ENCODE measurements at places on chromosomes 6 and 20.
A peak's percentile ranks its signal among the peaks of the same experiment; 100 is the strongest.

DNA sequence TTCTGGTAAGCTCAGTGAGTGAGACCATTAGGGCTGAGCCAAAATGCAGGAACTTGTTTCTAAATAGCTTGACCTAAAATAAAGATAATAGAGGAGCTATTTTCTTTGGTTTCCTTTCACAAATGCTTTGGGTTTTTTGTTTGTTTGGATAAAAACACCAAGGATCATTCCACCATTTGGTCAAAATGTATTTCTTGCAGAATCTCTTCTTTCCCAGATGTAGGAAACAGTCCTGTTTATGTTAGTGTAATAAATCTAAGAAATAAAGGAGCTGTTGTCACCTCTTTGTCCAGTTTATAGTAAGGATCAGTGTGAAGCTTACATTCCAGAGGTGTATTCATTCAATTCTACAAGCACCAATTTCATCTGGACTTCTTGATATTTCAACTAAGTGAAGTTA lies 297.8 kb downstream of the GJA1 start:
- DNase-seq: peak; percentile 27

- DNase-seq: no peak
These were observed 323.9 kb downstream of the ZFAND3 start for GRCh38 chr6:38143191-38144150.

GRCh38 chr6:118709859-118710350 lies 58.5 kb upstream of the CEP85L start:
- peak; percentile 48 for DNase-seq

- DNase-seq: no peak
These were observed 45.4 kb upstream of the BTN3A2 start for GRCh38 chr6:26319405-26320128.

GRCh38 chr20:4119854-4120209 lies 104.5 kb upstream of the RNF24 start:
- DNase-seq: no peak

GRCh38 chr20:44537993-44538392 lies 16.1 kb upstream of the SERINC3 start:
- no peak for DNase-seq

DNA sequence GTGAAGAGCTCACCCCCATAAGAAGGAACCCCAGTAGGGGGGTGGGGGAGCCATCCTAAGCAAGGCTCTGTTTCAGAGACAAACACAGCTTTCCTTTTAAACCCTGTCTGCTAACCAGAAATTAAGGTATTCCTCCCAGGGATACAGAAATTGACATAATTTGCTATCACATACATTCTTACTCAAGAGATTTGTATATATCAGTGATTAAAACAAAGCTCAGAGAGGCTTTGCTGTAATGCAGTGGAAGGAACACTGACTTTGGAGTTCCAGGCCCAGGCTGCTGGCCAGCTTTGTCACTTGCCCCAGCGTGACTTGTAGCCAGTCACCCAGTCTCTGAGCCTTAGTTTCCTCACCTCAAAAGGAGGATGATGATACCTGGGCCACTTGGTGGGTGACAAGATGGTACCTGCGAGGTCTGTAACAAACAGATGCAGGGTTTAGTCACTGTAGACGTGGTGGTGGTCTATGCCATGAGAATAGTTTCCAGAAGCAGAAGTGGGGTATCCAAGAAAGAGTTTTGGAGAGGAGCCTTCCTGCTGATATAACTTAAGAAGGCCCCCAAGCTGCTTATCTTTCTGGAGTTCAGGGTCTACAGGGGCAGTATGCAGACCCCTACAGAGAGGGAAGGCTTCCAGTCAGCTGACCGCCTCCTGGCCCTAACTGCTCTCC lies 3.2 kb upstream of the FOXF2 start:
- no peak for DNase-seq

DNA sequence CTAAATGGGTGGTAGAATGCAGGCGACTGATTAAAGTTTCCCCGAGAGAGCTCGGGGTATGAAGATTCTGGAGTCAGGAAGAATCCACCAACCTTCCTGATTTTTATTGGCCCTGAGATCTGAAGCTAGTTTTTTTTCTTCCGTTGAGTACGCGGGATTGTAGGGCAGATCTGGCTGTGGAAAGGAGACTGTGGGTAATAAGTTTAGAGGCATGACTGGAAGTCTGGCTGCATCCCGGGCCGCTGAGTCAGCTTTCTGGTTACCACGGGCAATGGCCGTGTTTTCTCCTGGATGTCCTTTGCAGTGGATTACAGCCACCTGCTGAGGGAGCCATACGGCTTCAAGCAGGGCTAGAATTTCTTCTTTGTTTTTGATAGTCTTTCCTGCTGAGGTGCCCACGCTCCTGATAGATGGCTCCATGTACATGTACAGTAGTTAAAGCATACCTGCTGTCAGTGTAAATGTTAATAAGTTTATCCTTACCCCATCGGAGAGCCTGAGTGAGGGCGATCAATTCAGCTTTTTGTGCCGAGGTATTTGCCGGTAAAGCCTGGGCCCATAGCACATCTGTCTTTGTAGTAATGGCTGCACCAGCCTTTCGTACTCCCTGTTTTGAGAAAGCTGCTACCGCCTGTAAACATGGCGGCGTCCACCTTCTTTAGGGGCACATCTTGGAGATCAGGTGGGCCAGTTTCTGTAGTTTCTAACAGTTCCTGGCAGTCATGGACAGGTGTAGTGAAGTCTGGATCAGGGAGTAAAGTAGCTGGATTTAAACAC lies 154.0 kb downstream of the TRIM27 start:
- DNase-seq: peak; percentile 38

- DNase-seq: no peak
These were observed 38.5 kb upstream of the CAP2 start for GRCh38 chr6:17354700-17355403.

DNA sequence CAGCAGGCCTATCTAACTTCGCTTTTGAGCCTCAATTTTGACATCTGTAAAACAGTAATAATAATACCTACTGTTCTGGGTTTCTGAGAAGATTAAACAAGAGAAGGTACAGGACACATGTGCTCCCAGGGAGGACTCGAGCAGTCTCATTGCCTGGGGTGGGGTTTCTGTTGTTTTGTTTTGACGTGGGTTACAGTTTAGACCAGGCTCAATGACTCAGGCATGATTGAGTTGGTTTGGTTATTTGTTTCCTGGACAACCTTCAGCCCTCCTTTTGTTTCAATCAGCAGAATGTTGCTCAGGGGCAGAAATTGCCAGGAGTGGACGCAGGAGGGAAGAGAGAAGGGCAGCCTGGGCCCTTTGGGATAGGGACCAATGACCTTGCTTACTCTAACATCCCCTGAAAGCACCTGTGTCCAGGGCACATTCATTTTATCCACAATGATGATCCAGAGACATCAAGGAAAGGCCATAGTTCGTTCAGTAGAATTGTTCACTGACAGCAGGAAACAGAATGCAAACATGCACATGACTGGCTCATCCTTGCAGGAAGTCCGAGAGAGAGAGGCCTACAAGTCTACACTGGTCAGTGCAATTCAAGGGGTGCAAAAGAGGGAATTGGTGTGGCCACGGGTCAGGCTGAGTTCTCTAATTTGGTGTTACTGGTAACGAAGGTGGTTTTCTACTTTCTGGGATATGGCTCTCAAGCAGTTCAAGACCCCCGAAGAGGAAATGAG lies 74.5 kb upstream of the MRPS10 start:
- DNase-seq: peak; percentile 68

- no peak for DNase-seq
These were observed 67.9 kb upstream of the E2F3 start for GRCh38 chr6:20333721-20334269.

DNA sequence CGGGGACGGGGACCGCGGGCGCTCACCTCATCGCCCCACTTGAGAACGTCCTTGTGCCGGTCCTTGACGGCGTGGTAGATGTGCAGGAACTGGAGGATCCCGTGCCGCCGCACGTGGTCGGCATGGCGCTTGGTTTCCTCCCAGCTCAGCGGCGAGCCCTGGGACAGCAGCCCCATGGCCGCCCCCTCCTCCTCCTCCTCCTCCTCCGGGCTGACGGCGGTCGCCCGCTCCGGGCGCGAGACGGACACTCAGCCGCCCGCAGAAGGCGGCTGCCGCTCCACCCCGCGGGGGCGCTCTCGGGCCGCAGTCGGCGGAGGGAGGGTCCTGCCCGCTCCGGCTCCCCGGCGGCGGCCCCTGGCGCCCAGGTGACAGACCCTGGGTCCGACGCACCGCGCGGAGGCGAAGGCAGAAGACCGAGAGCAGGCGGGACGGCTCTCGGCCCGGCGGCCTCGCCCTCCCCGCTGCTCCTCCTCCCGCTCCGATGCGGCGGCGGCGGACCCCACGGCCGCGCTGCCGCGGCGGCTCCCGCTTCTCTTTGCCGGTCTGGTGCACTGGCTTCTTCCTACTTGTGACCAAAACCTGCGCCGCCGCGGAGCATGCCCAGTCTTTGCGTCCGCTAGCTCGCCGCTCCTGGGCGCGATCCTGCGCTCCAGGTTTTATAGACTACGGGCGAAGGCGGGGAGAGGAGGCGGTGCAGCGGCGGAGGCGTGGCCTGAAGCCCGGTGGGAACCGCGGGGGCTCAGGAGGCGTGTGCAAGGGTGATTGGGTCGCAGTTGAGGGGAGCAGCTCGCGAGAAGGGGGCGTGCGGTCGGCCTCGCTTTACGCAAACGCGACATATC lies at the start of gene GCLC:
Gene GCLC, minus strand, starts transcription at position 632 of the 839 bp plus-strand sequence. Its CDS starts 456 bp downstream, at position 176.
- peak; percentile 85 for DNase-seq

GRCh38 chr20:47041396-47041899 lies 146.8 kb downstream of the EYA2 start:
- no peak for DNase-seq

GRCh38 chr6:170311696-170312095 lies 5.1 kb downstream of the FAM120B start:
- no peak for DNase-seq

DNA sequence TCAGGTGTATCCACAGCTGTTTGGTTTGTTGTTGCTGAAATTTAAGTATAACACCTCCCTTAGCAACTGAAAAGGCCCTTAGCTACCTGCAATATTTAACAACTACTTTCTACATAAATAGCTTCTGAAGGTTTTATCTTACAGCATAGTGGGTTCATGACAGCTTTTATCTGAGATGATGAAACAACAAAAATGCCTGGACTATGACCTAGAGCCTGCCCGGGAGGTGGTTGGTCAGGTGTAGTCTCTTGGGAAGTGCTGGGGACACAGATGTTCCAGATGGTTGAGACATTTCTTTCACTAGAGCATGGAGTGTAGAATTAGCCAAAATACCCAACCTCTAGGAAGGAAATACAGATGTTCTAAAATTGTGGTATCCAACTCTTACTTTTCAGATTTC lies 705.4 kb downstream of the MAFB start:
- DNase-seq: no peak

DNA sequence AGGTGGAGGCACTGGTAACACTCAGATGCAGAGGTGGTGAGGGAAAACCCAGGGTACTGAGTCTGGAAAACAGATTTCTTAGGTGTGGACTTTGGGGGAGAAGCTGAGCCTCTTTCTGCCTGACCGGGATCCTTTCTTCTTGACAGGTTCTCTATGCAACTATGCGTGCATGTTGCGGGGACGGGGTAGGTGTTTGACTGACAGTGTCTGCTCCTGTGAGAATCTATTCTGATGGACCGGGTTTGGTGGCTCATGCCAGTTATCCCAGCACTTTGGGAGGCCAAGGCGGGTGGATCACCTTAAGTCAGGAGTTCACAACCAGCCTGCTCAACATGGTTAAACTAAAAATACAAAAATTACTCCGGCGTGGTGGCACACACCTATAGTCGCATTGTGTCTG lies 27.9 kb upstream of the ID1 start:
- DNase-seq: no peak

DNA sequence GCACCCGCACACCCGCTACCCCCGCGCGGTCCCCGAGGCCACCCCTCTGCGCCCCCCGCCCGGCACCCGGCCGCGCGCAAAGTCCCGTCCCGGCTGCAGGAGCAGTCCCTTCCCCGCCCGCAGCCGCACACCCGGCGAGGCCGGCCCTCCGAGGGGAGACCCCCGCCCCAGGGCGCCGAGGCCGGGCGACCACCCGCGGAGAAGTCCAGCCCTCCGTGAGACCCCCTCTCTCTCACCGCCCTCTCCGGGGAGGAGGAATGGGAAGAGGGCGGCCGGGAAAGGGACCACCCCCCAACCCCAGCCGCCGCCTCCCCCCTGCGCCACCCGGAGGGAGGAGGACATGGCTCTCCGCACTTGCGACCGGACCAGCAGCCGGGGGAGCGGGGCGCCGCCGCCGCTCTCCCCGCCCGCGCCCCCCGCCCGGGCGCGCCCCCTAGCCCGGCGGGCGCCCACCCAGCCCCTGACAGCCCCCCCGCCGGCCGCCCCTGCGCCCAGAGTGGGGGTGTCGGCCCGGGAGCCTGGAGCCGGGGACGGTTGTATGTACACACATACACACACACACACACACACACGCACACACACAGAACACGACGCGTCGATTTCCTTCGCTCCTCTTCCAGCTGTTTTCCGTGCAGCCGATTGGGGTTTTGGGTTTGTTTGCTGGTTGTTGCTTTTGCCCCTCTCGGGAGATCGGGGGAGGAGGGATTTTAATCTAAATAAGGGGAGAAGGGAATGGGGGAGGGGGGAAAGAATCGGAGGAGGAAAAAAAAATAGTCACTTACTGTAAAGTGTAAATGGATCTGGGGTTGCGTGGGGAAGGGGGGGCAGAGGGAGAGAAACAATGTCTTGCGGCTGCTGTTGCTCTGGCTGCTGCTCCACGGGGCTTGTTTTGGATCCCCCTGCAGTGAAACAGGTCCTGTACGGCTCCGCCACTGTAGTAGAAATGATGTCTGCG lies at the start of gene ATXN1:
Gene ATXN1, minus strand, starts transcription at position 945 of the 955 bp plus-strand sequence.
- DNase-seq: no peak

- peak; percentile 98 for DNase-seq
These were observed 59.7 kb upstream of the EEF1A1 start for GRCh38 chr6:73580247-73581149.

DNA sequence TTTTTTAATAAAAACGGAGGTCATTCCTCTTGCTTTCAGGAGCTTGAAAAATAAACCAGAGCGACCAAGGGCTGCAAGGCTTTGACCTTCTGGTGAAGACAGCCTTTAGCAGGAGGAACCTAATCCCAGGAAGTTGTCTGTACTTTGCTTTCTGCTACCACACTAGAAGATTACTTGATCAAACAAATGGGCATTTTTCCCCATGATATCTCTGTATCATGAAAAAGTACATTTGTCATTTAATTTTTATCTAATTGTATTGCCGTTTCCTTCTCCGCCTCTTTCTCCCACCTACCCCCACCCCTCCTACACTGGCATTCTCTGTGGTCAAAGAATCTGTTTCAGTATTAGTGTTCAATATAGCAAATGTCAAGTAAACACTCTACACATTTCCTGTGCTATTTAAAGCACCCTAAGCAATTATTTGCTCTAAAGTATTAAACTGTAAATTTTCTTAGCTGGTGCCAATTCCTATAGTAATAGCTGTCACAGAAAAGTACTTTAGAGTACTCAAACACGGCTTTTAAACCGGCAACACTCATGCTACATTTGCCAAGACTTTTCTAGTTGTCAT lies 29.7 kb downstream of the ATXN1 start:
- no peak for DNase-seq

GRCh38 chr6:36276581-36277536 lies 7.0 kb downstream of the PNPLA1 start:
- DNase-seq: no peak

DNA sequence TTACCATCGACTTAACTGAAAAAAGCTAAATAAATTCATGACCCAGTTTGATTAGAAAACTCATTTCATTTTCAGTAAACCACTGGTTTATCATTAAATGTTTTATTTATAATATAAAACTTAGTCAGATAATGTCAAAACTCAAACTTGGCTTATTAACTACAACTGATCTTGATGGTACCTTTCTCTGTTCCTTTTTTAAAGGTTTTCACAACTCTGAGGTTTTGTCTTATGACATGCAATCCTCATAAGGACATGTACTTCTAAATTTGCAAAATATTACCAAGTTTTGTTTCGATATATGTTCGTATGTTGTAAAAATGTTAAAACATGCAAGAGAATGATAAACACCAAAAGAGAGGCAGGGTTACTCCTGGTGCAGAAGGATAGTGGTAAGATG lies 82.5 kb upstream of the PDE10A start:
- DNase-seq: no peak

GRCh38 chr20:9117548-9117947 lies 48.7 kb downstream of the PLCB4 start:
- no peak for DNase-seq

All from GM04504 (cell line).